Colonic mucosa (tissue), 4 donors: ENCODE measurements at places on chromosomes 16 and 17. TPM values are rescaled to one million over a fixed set of nuclear protein-coding genes. Genes with fewer than 3 reads are reported as not detected.
A peak's percentile ranks its signal among the peaks of the same experiment; 100 is the strongest.

Gene RGS11
- total RNA-seq, result 4.0 TPM

- no peak for DNase-seq
These were observed 3.3 kb downstream of the HOXB2 start for GRCh38 chr17:48541577-48542113.

Gene CNTD1
- 0.61 TPM for total RNA-seq

DNA sequence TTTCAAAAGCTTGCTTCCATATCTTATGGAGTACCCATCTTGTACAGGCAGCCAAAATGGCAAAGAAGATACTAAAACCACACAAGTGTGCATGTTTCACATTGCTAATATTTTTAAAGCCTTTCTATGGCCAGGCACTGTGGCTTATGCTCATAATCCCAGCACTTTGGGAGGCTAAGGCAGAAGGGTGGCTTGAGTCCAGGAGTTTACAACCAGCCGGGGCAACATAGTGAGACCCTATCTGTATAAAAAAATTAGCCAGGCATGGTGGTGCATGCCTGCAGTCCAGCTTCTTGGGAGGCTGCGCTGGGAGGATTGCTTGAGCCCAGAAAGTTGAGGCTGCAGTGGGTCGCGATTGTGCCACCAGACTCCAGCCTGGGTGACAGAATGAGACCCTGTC, 71.3 kb downstream of the YPEL2 start:
- no peak for DNase-seq

GRCh38 chr17:20954794-20955193, 88.0 kb downstream of the USP22 start:
- DNase-seq, result no peak

DNA sequence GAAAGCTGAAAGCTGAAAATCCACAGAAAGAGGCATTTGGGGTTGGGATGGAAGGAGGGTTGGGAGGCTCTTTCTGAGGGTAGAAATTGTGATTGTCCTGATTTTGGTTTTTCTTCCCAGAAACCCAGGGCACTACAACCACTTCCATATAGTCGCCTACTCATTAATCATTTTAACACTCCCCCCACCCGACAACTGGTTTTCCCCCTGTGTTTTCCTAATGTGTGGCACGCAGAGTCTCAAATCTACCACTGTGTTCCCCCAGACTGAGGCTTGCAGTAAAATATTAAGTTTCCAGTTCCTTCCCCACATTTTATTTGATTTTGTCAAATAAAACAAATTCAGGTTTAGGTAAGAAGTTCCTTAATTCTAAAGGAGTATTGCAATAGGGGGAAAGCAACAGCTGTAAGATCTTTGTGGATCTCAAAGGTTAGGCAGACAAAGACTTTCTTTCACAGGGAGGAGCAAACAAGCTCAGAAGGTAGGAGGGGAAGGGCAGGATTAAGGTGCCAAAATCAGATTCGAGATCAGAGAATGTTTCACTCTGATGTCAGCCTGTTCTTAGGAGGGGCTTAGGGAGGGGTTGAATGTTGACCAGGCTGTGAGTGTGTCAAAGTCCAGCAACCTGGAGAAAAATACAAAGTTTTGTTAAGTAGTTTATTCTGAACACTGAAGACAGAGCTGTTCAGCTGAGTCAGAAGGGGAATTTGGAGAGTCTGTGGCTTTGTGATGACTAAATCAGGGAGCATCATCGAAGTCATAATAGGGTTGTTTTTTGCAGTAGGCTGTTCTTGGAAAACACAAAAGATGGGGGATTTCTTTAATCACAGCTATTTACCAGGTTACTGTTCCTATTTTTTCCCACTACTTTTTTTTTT, 3.6 kb downstream of the ZNF267 start:
- no peak for DNase-seq

DNA sequence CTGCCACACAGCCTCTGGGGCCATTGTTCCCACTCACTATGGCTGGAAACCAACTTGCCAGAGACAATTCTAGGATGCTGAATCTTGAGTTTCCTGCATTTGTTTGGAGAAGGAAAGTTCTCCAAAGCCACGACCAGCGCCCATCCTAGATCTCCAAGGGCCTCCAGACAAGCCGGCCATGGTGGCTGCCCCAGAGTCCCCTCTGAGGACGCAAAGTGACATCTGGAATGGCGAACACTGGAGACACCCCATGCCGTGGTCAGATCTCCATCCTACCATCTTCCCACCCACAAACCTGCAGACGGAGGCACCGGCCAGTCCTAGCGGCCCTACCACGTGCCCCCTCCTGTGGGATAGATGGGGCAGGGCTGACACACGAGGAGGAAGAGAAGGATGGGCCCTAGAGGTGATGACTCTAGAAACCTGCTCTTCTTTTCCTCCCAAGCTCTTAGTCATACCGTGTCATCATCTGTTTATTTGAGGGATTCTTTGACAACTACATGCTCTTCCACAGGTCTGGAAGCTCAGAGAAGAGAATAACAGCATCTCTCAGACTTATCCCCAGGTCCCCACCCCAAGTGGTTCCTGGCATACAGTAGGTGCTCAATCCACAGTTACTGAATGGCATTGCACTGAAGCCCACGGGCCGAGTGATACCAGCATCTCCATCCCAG, 71.3 kb downstream of the MYH11 start:
- no peak for DNase-seq

GRCh38 chr17:75773121-75773807, 8.3 kb upstream of the GALK1 start:
- no peak for DNase-seq

GRCh38 chr17:31293581-31293980, 3.5 kb downstream of the OMG start:
- DNase-seq, result no peak

- no peak for DNase-seq
These were observed 279.5 kb downstream of the FOXL1 start for GRCh38 chr16:86857807-86858206.

DNA sequence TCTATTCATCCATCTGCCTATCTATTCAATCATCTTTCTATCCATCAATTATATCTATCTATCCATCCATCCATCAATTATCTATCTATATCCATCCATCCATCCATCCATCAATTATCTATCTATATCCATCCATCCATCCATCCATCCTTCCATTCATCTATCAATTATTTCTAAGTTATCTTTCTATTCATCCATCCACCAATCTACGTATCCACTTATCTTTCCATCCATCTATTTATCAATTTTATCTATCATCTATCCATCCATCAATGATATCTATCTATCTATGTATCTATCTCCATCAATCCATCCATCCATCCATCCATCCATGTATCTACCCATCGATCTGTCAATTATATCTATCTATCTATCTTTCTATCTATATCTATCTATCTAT, 158.4 kb upstream of the ZKSCAN2 start:
- DNase-seq, result no peak

Gene SYCE1L
- 6.9 TPM for total RNA-seq

- DNase-seq, result no peak
These were observed 42.1 kb downstream of the ABHD15 start for GRCh38 chr17:29524692-29525091.

DNA sequence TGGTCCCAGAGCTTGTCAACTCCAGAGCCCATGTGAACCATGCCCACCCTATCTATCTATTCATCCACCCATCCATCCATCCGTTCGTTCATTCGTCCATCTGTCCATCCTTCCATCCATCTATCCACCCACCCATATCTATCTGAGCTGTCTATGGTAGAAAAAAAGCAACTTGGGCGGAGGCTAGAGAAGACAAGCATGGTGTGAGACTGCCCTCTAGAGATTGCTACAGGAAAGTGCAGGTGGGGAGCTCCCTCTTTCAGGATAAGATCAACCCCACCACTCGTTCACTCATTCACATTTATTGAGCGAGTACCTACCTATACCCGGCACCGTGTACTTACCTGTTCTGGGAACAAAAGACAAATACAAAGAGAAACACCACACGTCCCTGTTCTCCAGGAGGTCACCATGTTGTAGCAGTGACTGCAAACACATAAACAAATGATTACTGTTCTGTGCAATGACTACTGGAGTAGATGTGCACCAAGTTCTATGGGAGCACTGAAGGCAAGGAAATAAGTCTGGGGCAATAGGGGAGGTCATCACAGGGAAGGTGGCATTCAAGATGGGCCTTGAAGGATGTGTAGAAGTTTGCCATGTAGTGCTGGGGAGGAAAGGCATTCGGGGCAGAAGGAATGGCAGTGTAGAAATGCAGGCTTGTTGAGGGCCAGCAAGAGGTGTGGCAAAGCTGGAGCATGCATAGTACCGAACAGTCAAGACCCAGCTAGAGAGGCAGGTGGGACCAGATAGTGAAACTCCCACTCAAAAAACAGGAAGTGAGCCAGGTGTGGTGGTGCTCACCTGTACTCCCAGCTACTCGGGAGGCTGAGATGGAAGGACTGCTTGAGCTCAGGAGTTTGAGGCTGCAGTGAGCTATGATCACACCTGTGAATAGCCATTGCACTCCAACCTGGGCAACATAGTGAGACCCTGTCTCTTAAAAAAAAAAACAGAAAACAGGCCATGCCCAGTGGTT, 13.4 kb upstream of the ATP5MC1 start:
- peak; percentile 73 for DNase-seq

GRCh38 chr17:4968486-4969046, 949 bp upstream of the SPAG7 start:
- DNase-seq, result no peak

DNA sequence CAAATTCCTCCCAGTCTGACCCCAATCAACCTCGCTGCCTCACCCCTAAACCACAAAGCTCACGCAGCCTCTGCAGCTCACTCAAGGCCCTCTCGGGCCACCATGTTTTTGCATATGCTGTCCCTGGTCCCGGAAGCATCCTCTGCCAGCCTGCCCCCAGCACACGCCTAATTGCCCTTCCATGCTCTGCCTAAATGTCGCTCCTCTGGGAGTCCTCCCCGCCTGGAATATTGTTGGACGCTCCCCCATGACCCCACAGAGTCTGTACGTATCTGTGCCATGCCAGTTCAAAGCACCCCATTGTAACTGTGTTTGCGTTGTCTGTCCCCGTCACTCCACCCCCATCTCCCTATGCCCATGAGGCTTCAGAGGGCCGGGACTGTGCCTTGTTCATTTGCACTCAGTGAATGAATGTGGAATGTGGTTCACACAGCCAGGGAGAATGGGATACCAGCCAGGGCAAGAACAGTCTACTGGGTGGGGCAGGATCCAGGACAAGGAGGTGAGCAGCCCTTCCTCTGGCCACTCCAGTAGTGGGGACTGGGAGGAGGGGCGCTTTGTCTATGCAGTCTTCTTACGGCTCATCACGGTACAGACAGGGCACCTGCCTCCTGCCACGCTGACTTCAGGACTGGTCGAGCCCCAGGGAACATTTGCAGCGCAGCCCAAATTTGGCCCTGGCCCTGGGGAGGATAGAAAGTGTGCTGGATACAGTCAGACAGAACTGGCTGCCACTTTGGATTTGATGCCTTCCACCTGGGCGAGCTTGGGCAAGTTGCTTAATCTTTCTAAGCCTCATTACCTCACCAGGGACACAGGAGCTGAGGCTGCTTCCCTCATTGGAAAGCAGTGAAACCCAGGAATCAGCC, 48.5 kb downstream of the NOS2 start:
- DNase-seq, result no peak

Gene GNAO1
- total RNA-seq, result 10.8 TPM

DNA sequence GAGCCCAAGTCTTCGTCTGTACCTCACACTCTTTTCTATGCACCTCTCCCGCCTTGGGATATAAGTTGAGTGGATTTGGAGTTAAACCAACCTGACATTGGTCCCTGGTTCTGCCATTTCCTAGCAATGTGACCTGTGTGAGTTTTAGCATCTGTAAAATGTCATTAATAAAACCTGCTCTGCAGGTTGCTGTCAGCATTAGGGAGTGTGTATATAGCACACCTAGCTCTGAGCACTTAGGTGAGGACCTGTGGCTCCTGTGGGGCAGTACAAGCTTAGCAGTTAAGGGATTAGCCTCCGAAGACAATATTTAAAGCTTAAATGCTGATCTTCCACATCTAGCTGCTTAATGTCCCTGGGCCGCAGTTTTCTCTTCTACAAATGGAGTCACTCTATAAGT, 248.0 kb downstream of the TMEM114 start:
- DNase-seq, result no peak

- no peak for DNase-seq
These were observed 81.2 kb downstream of the DYNLRB2 start for GRCh38 chr16:80622007-80622406.

Gene ABCC3
- 187 TPM for total RNA-seq
